ENCODE measurements at places on chromosomes 1 and 21. TPM values are rescaled to one million over a fixed set of nuclear protein-coding genes. Genes with fewer than 3 reads are reported as not detected.

Gene NGF
- total RNA-seq, result 1.8 TPM

Gene LCE7A
- not detected for total RNA-seq

Gene LMX1A
- total RNA-seq, result not detected

Gene SPTA1
- total RNA-seq, result not detected

Gene C4BPA
- total RNA-seq, result not detected

Gene TPTE
- total RNA-seq, result not detected

Gene ANKRD35
- total RNA-seq, result 1.2 TPM

DNA sequence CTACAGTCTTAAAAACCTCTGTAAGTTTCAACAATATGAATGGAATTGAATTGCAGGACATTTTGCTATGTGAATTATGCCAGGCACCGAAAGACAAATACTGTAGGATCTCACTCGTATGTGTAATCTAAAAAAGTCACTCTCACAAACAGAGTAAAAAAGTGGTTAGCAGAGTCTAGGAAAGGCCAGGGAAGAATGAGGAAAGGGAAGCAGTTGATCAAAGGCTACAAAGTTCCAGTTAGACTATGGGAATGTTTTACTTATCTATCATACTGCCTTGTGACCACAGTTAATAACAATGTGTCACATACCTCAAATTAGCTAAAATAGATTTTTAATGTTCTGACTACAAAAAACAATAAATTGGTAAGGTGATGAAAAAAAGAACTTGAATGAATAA, 565.4 kb upstream of the BRINP3 start:
- no peaks in the 10 kb centered on the region for H3K36me3 ChIP-seq
- no peaks in the 10 kb centered on the region for H3K4me1 ChIP-seq
- DNase-seq, result no peak
- H3K4me3 ChIP-seq, result no peak overlapping the region

- peak; percentile 95 for DNase-seq
- H3K27ac ChIP-seq, result peak overlapping the region; percentile 98
- H3K27me3 ChIP-seq, result no peaks in the 10 kb centered on the region
- no peaks in the 10 kb centered on the region for H3K36me3 ChIP-seq
- peak overlapping the region; percentile 88 for H3K4me3 ChIP-seq
Measured at GRCh38 chr1:26697978-26698849, 2.4 kb downstream of the ARID1A start.

GRCh38 chr1:156508205-156508954, 7.8 kb upstream of the MEF2D start:
- peaks cover 70% of the 10 kb centered on the region for H3K4me1 ChIP-seq
- H3K4me3 ChIP-seq, result peak overlapping the region; percentile 10
- H3K27ac ChIP-seq, result peak overlapping the region; percentile 62
- no peaks in the 10 kb centered on the region for H3K36me3 ChIP-seq
- no peaks in the 10 kb centered on the region for H3K27me3 ChIP-seq
- peak; percentile 65 for DNase-seq

- no peak for DNase-seq
- no peaks in the 10 kb centered on the region for H3K4me1 ChIP-seq
- H3K4me3 ChIP-seq, result no peak overlapping the region
- no peak overlapping the region for H3K27ac ChIP-seq
Measured at GRCh38 chr21:41302976-41303375, 13.6 kb upstream of the FAM3B start.

- no peak overlapping the region for H3K4me3 ChIP-seq
- H3K27me3 ChIP-seq, result no peaks in the 10 kb centered on the region
- no peaks in the 10 kb centered on the region for H3K4me1 ChIP-seq
- DNase-seq, result no peak
- H3K36me3 ChIP-seq, result no peaks in the 10 kb centered on the region
Measured at GRCh38 chr1:216653001-216653400, 70.2 kb downstream of the ESRRG start.

- H3K36me3 ChIP-seq, result no peaks in the 10 kb centered on the region
- H3K4me3 ChIP-seq, result no peak overlapping the region
- no peaks in the 10 kb centered on the region for H3K27me3 ChIP-seq
- H3K27ac ChIP-seq, result no peak overlapping the region
Measured at GRCh38 chr1:160179336-160179735, 11.0 kb upstream of the CASQ1 start.

GRCh38 chr21:46350571-46350970, 26.6 kb downstream of the PCNT start:
- H3K4me3 ChIP-seq, result no peak overlapping the region
- peaks cover 100% of the 10 kb centered on the region for H3K36me3 ChIP-seq
- no peak overlapping the region for H3K27ac ChIP-seq
- no peaks in the 10 kb centered on the region for H3K4me1 ChIP-seq
- no peak for DNase-seq

DNA sequence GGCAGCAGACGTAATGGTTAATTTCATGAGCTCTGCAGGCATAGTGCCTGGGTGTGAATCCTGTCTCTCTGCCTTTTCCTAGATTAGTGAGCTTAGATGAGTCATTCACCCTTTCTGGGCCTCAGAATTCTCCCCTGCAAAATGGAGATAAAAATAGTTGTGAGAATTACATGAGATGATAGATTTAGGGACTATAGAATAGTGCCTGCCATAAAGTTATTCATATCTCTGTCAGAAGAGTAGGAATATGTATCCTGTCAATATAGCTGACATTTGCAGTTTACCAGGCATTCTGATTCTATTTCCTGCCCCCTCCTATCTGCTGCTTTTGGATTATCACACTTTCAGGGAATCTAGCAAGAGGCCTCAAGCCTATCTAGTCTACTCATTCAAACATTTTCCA, 112.0 kb downstream of the PDE4B start:
- no peaks in the 10 kb centered on the region for H3K4me1 ChIP-seq
- H3K27ac ChIP-seq, result no peak overlapping the region
- no peak overlapping the region for H3K4me3 ChIP-seq
- no peak for DNase-seq
- H3K27me3 ChIP-seq, result no peaks in the 10 kb centered on the region

GRCh38 chr1:151006327-151007052, at the start of gene MINDY1:
TSS of gene MINDY1 (minus strand) at chr1:151006902. CDS start at chr1:151002617, 4,285 bp downstream.
- H3K27me3 ChIP-seq, result no peaks in the 10 kb centered on the region
- H3K4me1 ChIP-seq, result peaks cover 89% of the 10 kb centered on the region
- H3K4me3 ChIP-seq, result peak within 1 kb of the TSS; percentile 60

DNA sequence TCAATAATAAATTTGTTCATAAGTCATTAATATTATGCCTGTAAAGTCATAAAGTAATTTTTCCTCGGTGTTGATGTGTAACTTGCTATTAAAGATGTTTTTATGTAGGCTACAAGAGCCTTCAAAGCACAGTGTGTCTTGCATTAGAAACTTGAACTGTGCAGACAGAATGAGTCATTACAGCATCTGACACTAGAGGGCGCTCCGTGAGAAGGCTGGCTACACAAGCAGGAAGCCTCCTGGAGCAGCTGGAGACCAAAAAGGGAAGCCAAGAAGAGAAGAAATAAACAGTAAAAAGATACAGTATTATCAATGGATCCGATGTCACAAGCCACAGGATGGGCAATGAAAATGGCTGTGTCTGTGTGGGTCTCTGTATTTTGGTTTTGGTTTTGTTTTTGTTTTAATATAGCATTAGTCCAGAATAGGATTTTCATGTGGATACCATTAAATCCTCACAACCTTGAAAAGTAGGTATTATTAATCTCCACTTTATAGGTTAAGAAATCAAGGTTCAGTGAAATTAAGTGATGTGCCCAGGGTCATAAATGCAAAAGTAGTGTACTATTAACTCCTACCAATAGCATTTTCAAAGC, 16.1 kb upstream of the LRRC8D start:
- H3K36me3 ChIP-seq, result no peaks in the 10 kb centered on the region
- H3K4me1 ChIP-seq, result peaks cover 5% of the 10 kb centered on the region
- H3K4me3 ChIP-seq, result no peak overlapping the region
- no peak overlapping the region for H3K27ac ChIP-seq

DNA sequence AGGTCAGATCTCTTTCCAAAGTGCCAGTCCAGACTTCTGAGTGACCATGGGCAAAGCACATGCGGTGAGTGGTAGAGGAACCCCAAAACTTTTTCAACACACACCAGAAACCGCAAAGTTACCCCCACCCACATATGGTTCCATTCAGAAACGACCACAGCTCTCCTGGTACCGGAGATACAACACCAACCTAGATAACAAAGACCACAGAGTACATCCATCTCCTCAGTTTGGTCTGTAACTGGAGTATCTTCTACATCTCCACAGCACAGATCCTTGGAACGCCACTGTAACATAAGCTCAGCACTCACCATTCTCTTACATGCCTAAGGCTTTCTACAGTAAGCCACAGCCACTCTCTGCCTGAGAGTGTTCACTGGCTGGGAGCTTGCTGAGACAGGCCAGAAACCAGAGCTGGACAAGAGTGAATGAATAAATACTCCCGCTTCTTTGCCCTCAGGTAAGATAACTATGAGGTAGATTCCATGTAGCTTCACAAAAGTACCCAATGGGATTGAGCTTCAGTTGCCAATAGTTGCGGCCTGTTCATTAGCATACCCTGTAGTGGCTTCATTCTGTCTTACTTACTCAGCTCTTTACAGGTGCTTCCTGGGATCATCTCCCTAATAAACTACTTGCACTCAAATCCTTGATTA, 81.8 kb downstream of the SMYD3 start:
- H3K36me3 ChIP-seq, result no peaks in the 10 kb centered on the region
- no peaks in the 10 kb centered on the region for H3K27me3 ChIP-seq
- no peak for DNase-seq

DNA sequence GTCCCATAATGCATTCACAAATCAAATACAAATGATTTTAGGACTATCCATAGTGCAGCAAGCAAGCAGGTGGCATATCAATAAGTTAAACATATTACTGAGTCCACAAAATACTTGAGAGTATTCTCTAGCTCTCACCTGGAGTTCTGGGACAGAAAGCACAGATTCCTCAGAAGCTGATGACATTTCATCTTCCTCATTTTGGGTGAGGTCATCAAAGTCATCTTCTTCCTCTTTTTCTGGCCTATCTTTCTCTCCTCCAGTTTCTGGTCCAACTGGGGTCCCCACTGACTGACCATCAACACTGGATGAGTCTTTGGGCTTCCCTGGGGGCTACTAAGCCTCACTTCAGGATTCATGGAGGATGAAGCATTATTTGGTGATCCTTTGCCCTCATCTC, 38.9 kb downstream of the YY1AP1 start:
- H3K4me3 ChIP-seq, result no peak overlapping the region
- H3K4me1 ChIP-seq, result peaks cover 48% of the 10 kb centered on the region

GRCh38 chr21:37206496-37206895, 60.6 kb downstream of the VPS26C start:
- no peak overlapping the region for H3K4me3 ChIP-seq
- no peaks in the 10 kb centered on the region for H3K27me3 ChIP-seq
- no peak overlapping the region for H3K27ac ChIP-seq
- H3K4me1 ChIP-seq, result peaks cover 12% of the 10 kb centered on the region
- no peak for DNase-seq

DNA sequence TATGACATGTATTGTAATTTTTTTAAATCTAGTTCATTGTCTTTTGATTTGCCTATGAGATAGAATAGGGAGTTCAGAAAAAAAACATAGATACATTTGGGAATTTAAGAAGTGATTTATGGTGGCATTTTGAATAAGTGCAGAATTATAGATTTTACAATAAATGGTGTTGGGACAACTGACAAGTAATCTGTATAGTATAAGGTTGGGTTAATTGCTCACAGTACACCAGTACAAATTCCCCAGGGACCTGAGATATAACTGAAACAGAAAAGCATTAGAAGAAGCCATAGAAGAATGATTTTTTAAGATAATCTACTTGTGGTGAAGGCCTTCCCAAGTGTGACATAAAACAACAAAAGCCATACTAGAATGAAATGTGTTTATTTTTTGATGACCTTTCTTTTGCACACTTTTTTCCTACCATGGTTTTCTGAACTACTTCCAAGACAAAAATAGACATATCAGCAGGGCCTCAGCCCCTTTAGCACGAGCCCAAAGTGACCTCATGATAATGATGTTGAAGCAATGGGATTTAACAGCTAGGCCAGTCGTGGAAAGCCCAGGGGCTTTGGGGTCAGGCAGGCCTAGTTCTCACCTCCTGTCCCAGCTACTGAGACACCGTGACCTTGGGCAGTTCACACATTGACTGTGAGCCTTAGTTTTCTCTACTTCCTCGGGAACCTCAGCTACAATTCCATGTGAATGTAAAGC, 87.4 kb downstream of the GREM2 start:
- peak; percentile 16 for DNase-seq
- peaks cover 9% of the 10 kb centered on the region for H3K4me1 ChIP-seq
- H3K27me3 ChIP-seq, result no peaks in the 10 kb centered on the region
- no peak overlapping the region for H3K27ac ChIP-seq
- H3K4me3 ChIP-seq, result no peak overlapping the region

- DNase-seq, result peak; percentile 84
- H3K4me1 ChIP-seq, result peaks cover 28% of the 10 kb centered on the region
- no peak overlapping the region for H3K4me3 ChIP-seq
- H3K27ac ChIP-seq, result no peak overlapping the region
- no peaks in the 10 kb centered on the region for H3K27me3 ChIP-seq
Measured at GRCh38 chr1:30085811-30086770, 637.3 kb downstream of the MATN1 start.

- DNase-seq, result no peak
- H3K4me1 ChIP-seq, result peaks cover 4% of the 10 kb centered on the region
- H3K4me3 ChIP-seq, result no peak overlapping the region
- H3K27ac ChIP-seq, result no peak overlapping the region
Measured at GRCh38 chr1:99621340-99621901, 24.5 kb upstream of the PALMD start.

DNA sequence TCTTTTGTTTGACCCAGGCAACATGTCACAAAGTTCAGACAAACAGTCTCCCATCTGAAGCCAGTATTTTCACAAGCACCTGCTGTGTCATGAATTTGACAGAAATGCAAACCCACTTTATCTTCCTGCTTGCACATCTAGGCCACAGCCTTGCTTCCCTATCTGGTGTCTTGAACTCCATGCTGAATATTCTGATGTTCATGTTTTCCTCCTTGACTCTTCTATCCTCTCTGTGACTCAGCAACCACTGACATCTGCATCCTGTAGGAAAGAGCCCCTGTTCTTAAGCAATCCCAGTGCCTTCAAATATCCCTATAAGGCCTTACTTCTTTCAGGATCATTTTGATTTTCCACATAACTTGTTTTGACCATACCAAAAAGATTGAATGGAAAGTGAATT, 6.5 kb downstream of the CD55 start:
- H3K27me3 ChIP-seq, result no peaks in the 10 kb centered on the region
- peaks cover 18% of the 10 kb centered on the region for H3K4me1 ChIP-seq
- peaks cover 21% of the 10 kb centered on the region for H3K36me3 ChIP-seq
- no peak for DNase-seq

DNA sequence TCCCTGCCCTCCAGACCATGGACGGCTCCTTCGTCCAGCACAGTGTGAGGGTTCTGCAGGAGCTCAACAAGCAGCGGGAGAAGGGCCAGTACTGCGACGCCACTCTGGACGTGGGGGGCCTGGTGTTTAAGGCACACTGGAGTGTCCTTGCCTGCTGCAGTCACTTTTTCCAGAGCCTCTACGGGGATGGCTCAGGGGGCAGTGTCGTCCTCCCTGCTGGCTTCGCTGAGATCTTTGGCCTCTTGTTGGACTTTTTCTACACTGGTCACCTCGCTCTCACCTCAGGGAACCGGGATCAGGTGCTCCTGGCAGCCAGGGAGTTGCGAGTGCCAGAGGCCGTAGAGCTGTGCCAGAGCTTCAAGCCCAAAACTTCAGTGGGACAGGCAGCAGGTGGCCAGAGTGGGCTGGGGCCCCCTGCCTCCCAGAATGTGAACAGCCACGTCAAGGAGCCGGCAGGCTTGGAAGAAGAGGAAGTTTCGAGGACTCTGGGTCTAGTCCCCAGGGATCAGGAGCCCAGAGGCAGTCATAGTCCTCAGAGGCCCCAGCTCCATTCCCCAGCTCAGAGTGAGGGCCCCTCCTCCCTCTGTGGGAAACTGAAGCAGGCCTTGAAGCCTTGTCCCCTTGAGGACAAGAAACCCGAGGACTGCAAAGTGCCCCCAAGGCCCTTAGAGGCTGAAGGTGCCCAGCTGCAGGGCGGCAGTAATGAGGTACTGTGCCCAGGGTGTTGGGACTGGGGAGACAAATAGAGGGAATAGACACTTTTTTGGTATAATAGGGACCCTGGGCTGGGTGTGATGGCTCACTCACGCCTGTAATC, 1.0 kb downstream of the ZBTB48 start:
- peak overlapping the region; percentile 95 for H3K27ac ChIP-seq
- DNase-seq, result peak; percentile 32
- H3K4me3 ChIP-seq, result peak overlapping the region; percentile 74
- H3K4me1 ChIP-seq, result peaks cover 61% of the 10 kb centered on the region

All from stomach (tissue), 19 donors.